ENCODE measurements at places on chromosomes 11 and 22.

DNA sequence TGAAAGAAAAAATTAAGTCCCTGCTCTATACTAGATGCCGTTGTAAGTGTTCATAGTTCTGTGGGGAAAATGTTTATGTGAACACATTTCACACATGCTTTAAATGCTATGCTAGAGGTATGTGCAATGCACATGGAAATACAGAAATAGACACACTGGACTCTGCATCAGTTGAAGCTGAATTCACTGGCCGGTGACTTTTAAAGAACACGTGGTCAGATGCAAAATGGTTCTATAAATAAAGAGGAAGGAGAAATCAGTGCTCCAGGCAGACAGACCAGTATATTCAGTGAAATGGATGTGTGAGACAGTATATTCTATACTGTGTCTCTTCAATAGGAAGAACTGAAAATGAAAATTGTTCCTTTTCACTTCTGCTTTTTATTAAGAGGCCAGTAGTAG lies 29.9 kb downstream of the TRPC6 start:
- DNase-seq, result no peak

- DNase-seq, result no peak
Observed at GRCh38 chr11:11467312-11467711, 114.3 kb upstream of the CSNK2A3 start.

DNA sequence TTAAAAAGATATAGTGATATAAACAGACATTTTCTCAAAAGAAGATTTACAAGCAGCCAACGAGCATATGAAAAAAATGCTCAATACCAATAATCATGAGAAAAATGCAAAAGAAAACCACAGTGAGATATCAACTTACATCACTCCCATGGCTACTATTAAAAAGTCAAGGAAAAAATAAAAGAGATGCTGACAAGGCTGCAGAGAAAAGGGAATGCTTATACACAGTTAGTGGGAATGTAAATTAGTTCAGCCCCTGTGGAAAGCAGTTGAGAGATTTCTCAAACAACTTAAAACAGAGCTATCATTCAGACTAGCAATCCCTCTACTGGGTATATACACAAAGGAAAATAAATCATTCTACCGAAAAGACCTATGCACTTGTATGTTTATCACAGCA lies 97.1 kb upstream of the CARD18 start:
- no peak for DNase-seq

GRCh38 chr11:77677138-77677537 lies 39.5 kb upstream of the CLNS1A start:
- DNase-seq, result no peak

GRCh38 chr22:28444659-28445058 lies 235.0 kb downstream of the TTC28 start:
- no peak for DNase-seq

DNA sequence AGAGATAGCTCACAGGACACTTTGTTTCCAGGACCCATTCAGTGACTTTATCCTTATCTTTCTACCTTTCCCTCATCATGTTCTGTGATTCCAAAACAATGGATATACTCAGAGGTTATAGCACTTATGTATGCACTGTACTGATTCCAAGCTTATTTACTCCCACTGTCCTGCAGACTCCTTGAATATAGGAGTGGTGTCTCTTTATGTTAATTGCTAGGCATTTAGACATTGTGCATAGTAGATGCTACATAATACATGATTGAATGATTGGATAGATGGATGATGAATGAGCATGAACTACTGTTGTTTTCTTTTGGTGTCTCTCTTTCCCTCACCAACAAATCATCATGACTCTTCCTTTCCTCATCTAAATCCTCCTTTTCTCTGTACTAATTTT lies 279.1 kb upstream of the RAG2 start:
- no peak for DNase-seq

DNA sequence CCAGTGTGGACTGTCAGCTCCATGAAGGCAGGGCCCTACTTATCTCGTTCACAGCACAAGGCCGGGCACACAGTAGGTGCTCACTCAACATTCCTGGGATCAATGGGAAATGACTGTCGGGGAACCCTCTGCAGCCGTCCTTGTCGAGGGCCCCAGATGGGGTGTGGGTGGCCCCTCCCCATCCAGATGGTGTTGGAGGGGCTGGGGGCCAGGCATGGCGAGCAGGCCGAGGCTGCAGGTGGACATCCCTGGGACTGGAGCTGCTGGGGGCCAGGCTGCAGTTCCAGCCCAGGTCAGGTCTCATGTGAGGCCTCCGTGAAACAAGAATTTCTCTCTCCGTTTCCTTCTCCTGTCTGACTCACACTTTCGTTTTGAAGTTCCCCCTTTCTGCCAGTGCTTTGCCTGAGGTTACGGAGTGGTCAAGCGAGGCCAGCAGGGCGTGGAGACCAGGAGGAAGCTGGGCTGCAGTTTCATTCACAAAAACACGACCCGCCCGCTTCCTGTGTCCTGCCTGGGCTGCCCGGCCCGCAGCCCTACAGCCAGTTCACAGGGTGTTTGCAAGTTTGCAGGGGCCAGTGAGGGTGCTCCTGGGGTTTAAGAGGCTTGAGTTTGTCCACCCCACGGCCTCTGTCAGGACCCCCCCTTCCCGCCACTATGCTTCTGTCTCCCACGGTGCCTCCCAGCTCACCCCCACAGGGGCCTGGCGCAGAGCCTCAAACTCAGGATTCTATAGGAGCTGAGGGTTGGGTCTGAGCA lies 4.5 kb downstream of the MYEOV start:
- peak; percentile 97 for DNase-seq

- DNase-seq, result no peak
Observed at GRCh38 chr22:48806227-48806781, 1021.4 kb downstream of the BRD1 start.

DNA sequence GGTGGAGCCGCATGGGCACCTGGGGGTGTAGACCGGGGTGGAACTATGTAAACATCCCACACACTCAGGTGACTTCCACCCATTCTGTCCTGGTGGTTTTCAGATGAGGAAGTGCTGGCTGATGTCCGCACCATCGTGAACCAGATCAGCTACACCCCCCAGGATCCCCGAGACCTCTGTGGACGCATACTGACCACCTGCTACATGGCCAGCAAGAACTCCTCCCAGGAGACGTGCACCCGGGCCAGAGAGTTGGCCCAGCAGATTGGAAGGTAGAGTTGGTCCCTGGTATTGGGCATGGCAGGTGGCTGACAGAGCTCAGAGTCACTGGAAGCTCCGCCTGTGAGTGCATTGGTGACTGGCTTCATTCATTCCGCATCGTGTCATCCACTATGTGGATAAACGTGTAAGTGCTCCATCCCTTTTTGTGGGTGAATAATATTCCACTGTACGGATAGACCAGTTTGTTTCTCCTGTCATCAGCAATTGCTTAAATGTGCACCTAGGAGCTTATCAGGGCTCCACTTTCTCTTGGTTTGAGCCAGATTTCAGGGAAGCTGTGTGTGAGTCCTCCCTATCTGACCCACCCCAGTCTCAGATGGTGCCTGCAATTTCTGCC lies 29.9 kb downstream of the NADSYN1 start:
- no peak for DNase-seq

DNA sequence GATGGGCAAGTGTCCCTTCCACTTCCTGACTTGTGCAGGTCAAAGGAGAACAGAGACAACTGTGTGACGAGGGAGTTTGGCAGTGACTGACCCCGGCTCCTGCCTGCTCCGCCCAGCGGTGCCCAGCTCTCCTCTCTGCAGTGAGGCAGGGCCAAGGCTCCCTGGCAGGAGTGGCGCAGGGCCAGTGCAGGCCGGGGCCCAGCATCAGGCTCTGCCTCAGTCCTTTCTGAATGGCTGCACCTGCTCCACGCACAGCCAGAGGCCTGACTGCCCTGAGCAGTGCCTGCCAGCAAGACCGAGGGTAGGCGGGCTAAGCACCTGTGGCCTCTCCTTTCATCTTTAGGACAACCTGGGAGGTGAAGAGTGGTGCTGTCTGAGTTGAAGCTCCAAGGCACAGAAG lies 54.2 kb downstream of the WT1 start:
- no peak for DNase-seq

GRCh38 chr11:68686486-68686885 lies 2.1 kb downstream of the GAL start:
- DNase-seq, result no peak

- no peak for DNase-seq
Observed at GRCh38 chr11:28834877-28835276, 726.7 kb downstream of the METTL15 start.

DNA sequence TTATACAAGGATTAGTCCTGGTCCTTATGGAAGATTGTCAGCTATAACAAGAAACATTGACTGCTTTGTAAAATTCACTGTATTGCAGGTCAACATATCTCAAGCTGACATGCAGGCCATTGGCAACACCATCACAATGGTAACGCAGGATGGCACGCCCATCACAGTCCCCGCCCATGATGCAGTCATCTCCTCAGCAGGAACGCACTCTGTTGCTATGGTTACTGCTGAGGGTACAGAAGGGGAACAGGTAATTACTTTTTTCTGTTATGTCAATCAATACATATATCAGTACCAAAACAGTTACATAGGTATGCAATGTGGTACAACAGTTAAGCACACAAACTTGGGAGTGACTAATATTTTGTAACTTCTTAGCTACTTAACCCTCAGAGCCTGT lies 55.3 kb downstream of the ZNF143 start:
- no peak for DNase-seq

- DNase-seq, result no peak
Observed at GRCh38 chr11:14443638-14444037, 56.0 kb downstream of the COPB1 start.
